GDM1 (cell line): ENCODE measurements at places on chromosomes 5 and 9.

GRCh38 chr5:122137702-122138101 lies 8.4 kb downstream of the ZNF474 start:
- no peak for DNase-seq

DNA sequence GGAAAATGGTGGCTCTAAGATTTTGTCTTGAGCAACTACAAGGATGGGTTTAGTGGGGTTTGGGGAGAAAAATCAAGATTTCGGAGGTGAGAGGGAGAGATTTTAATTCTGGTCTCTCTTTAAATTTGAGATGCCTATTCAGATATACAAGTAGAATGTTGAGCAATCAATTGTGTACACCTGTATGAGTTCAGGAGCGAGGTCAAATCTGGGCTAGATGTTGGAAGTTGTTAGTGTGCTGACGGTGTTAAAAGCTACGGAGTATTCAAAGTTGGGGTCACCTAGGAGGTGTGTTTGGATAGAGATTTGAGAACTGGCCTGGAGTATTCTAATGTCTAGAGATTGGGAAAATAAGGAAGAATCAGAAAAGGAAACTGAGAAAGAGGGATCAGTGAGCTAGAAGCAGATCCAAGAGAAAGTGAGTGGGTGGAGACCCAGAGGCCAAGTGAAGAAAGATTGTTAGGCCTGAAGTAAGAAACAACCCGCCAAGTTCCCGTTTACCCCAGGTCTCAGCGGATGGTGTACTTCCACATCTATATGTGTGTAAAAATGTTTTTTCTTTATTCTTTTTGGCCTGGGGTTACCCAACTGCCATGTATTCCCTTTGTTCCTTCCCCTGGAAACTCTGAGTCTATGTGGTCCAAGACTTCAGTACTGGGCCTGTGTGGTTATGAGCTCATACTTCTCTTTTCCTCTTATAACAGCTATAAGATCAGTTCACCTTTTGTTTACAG lies 11.9 kb upstream of the ARHGAP26 start:
- peak; percentile 56 for DNase-seq

DNA sequence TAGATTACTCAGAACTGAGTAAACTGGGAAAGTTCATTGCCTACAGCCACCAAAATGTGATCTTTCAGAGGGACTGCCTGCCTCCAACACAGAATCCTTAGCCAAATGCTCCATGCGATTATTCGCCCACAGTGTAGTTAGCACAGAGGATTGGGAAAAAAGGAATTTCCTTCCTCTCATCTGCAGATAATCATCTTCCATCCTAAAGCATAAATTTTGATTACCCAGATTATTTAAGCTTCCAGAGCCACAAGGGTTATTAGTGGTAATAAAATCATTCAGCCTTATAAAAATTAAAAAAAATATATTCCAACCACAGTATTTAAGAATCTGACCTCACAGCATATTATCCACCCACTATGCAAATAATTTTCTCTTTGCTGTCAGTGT lies 285.3 kb upstream of the GRAMD2B start:
- no peak for DNase-seq

GRCh38 chr5:19986031-19986619 lies 1.9 kb downstream of the CDH18 start:
- no peak for DNase-seq

GRCh38 chr5:35066260-35066795 lies 18.6 kb upstream of the AGXT2 start:
- no peak for DNase-seq

DNA sequence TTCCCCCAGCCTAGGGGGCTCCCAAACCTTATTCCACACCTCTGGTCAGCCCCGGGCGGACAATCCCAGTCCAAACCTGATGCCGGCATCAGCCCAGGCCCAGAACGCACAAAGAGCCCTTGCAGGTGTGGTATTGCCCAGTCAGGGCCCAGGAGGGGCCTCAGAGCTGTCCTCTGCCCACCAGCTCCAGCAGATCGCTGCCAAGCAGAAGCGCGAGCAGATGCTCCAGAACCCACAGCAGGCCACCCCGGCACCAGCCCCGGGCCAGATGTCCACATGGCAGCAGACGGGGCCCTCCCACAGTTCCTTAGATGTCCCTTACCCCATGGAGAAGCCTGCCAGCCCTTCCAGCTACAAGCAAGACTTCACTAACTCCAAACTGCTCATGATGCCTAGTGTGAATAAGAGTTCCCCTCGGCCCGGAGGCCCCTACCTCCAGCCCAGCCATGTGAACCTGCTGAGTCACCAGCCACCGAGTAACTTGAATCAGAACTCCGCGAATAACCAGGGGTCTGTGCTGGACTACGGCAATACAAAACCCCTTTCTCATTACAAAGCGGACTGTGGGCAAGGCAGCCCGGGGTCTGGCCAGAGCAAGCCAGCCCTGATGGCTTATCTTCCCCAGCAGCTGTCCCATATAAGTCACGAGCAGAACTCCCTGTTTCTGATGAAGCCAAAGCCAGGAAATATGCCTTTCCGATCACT lies 27.6 kb upstream of the LTC4S start:
- DNase-seq, result peak; percentile 38

GRCh38 chr5:154620411-154620810 lies 134.8 kb upstream of the LARP1 start:
- no peak for DNase-seq

GRCh38 chr5:56303511-56303910 lies 70.4 kb upstream of the ANKRD55 start:
- DNase-seq, result no peak

GRCh38 chr5:147290261-147290660 lies 55.4 kb downstream of the STK32A start:
- DNase-seq, result no peak

GRCh38 chr5:76104027-76104426 lies 20.8 kb downstream of the SV2C start:
- no peak for DNase-seq

DNA sequence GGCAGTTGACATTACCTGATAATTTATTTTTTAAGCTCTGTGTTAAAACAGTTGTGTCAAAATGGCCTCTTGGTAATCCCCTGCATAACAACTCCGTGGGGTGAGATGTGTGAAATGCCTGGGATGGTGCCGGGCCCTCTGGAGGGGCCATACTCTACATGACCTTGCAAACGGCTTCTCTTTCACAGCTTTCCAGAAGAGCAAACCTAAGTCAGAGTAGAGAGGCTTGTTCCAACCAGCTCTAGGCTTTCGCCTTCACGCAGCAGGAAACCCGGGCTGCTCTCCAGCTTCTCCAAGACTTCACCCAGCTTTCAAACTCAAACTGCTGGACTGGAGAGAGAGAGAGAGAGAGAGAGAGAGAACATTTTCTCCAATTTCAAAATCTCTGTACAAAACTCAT lies 120.1 kb downstream of the SNX18 start:
- DNase-seq, result no peak

GRCh38 chr9:120381839-120382238 lies 198.1 kb downstream of the CDK5RAP2 start:
- DNase-seq, result no peak
